Stimulated activated CD8-positive, alpha-beta memory T cell treated with anti-CD3 and anti-CD28 coated beads, Interleukin-15, amount 100 ng/mL, for 4 hours (primary cell): ENCODE measurements at places on chromosomes 7 and 10.

DNA sequence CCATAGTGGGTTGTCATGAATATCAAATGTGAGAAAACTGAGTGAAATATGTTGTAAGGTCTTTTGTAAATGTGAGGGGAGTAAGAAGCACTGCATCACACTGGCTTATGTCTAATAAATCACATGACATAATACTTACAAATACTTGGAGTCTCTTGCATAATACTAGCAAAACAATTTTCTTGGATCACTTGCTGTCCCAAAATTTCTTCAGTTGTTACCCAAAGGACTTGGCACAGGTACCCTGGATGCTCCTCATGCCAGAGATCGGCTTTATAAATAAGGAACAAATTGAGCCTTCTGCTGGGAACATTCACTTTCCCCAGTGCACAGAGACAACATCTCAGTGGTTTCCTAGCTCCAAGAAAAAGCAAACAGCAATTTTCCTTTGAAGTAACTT, 5.0 kb upstream of the LRIT2 start:
- no peak for DNase-seq

DNA sequence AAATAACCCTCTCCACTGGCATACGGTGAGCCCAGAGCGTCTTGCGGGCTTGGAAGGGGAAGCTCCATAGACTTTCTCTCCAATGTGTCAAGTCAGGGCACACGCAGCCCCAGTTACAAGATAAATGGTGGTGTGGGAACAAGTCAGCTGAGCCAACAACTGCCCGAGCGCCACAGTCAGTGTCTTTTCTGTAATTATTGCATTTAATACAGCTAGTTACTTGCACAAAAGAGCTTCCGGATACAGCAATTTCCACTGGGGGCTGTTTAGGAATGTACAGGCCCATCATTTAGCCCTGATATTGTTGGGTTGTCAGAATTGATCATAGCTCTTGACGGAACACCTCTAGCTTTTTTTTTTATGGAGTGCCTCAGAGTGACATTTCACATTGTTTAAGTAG, 193.5 kb upstream of the SP8 start:
- no peak for DNase-seq

- no peak for DNase-seq
Observed at GRCh38 chr10:114180937-114181336, 1.8 kb downstream of the TDRD1 start.

GRCh38 chr7:113282875-113283274, 164.5 kb upstream of the SMIM30 start:
- DNase-seq: no peak

DNA sequence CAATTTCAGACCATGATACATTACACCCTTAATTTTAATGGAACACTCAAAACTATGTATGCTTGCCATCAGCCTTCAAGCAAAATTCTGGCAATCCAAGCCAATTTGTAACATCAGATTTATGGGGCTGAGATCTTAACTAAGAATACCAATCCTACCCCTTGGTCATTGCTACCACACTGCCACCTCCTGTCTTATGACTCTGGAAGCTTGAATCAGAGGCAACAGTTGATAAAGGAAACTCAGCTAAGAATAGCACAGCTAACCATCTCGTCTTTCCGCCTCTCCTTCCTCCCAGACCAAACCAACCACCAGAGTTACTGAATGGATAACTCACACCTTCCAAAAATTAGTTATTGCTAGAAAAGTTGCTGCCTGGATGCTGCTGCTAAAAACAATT, 7.4 kb downstream of the IGF2BP3 start:
- DNase-seq: no peak
